CMK (cell line): ENCODE measurements at places on chromosomes 11 and 22.

DNA sequence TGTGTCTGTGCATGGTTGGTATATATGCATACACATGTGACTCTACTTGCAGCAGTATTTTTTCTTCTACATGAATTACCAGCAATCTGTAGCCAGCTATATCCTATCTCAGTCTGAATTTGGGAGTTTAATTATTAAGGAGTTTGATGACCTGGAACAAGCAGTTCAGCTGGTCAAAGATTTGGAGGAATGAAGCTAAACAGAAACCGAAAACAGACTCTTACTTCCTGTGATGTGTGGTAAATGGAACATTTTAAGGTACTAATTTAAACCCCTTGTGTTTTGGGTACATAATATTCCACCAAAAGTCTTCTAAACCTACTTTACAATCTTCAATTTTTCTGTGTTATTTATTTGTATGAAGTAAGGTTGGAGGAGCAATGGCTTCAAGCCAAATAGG is 124.4 kb upstream of the PGR start:
- DNase-seq, result no peak

DNA sequence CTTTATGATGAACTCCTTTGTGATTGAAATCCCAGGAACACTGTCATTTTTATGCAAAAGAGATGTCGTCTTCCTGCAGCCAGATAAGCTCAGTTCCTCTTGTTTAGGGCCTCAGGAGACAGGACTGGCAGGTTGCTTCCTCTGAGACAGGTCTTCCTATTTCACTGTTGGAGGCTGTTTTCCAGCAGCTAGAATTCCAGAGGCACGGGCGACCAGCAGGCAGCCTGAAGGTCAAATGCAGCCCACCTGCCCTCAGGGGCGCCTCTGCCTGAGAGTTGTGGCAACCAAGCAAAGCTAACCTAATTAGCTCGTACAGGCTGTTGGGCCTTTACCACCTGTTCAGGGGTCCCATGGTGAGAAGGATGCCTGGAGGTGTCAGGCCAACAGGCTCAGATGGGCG is 22.3 kb downstream of the SLC6A5 start:
- DNase-seq, result no peak

GRCh38 chr11:119450590-119451326 is 27.8 kb upstream of the THY1 start:
- no peak for DNase-seq

DNA sequence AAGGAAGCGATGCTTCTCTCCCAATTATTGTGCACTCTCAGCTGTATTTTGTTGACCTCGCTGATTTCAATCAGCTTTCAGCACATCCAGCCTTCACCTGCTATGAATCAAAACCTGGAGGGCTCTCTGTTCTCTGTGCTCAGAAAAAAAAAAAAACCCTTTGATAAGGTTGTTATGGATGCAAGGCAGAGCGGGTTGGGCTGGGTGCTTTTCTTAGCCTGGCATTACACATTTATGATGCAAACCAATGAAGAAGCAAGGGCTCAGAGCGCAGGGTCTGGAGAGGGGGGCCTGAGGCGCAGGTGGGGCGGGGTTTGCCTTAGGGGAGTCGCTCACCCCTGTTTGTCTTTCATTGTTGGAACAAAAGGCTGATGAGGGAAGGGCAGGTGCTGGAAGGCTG is 86.0 kb upstream of the CADM1 start:
- no peak for DNase-seq

DNA sequence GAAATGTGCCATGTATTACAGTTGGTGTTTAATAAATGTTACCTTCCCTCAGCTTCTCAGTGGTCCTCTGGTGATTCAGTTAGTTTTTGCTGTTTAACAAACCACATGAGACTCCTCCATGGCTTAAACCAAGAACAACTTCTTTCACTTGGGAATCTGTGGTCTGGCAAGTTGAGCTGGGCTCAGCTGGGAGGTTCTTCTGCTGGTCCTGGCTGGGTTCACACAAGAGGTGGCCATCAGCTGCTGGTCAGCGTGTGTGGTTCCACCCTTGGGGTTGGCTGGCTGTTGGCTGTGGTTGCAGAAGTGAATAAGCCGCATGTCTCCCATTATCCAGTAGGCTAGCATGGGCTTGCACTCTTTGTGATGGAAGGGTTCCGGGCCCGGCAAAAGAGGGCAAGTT is 160.5 kb downstream of the MIAT start:
- DNase-seq, result no peak

DNA sequence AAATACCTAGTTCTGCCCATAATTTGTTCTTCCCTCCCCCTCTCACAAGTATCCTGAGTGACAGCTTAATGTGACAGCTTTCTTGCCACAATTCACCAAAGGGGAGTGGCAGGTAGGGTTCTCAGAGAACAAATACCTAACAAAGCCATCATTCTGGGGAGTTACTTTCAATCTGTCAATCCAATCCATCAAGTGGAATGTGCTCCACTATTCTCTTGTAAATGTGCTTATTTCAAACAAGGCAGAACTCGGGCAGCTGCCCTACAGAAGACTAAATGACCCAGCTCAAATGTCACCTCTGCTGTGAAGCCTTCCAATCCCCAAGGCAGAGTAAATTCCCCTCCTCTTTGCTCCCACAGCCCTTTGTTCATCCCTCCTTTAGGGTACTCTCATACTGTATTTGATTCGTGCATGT is 27.8 kb downstream of the LGR4 start:
- no peak for DNase-seq
